ENCODE measurements at places on chromosomes 1 and 21. TPM values are rescaled to one million over a fixed set of nuclear protein-coding genes. Genes with fewer than 3 reads are reported as not detected.

The HCRTR1 gene
- 3.2 TPM for total RNA-seq

The CYP4Z1 gene
- 2.5 TPM for total RNA-seq

The XPR1 gene
- 38.0 TPM for total RNA-seq

The CELA3A gene
- total RNA-seq = not detected

The PRR9 gene
- not detected for total RNA-seq

The ITLN2 gene
- total RNA-seq = 0.17 TPM

The GBP5 gene
- 0.50 TPM for total RNA-seq

The OR2AK2 gene
- 1.1 TPM for total RNA-seq

The TMCO1 gene
- 147 TPM for total RNA-seq

The BLACAT1 gene
- total RNA-seq = 0.44 TPM

The BGLAP gene
- total RNA-seq = 1.5 TPM

The ECM1 gene
- total RNA-seq = 9.2 TPM

The KAZN gene
- total RNA-seq = 17.8 TPM

The TSPAN1 gene
- total RNA-seq = 0.28 TPM

The IL12RB2 gene
- total RNA-seq = 2.5 TPM

The GNAT2 gene
- not detected for total RNA-seq

The RHBG gene
- not detected for total RNA-seq

The TLR5 gene
- total RNA-seq = 3.0 TPM

The GJB3 gene
- not detected for total RNA-seq

The CATSPERE gene
- 3.1 TPM for total RNA-seq

The FCRL4 gene
- not detected for total RNA-seq

The RNF187 gene
- 74.6 TPM for total RNA-seq

The KANK4 gene
- 22.9 TPM for total RNA-seq

The FAM72D gene
- total RNA-seq = 1.6 TPM

The CD2 gene
- not detected for total RNA-seq

The FCRL1 gene
- total RNA-seq = 2.1 TPM

The FHAD1 gene
- 3.1 TPM for total RNA-seq

The NUF2 gene
- 13.1 TPM for total RNA-seq

The CDA gene
- total RNA-seq = 1.8 TPM

The FNBP1L gene
- 85.5 TPM for total RNA-seq

The TESK2 gene
- 5.4 TPM for total RNA-seq

The DYNLT5 gene
- total RNA-seq = 25.4 TPM

The SLC44A3 gene
- 8.3 TPM for total RNA-seq

The SYT2 gene
- 59.2 TPM for total RNA-seq

The NUP210L gene
- total RNA-seq = 0.11 TPM

The WNT3A gene
- 0.06 TPM for total RNA-seq

The NBPF4 gene
- total RNA-seq = 0.10 TPM

The ZFP69 gene
- total RNA-seq = 7.8 TPM

The MAN1C1 gene
- total RNA-seq = 46.3 TPM

The KIF2C gene
- 10.8 TPM for total RNA-seq

The MSH4 gene
- total RNA-seq = 0.79 TPM

The STYXL2 gene
- 0.94 TPM for total RNA-seq

The ESPN gene
- total RNA-seq = 0.66 TPM

The TRIM46 gene
- total RNA-seq = 6.8 TPM

The RXRG gene
- total RNA-seq = 9.0 TPM

The APCS gene
- not detected for total RNA-seq

The VSIG8 gene
- total RNA-seq = 0.22 TPM

The PDC gene
- total RNA-seq = not detected

The TAS1R1 gene
- total RNA-seq = 0.40 TPM

The LRRC71 gene
- 4.5 TPM for total RNA-seq

The GSTM1 gene
- total RNA-seq = not detected

The SMCP gene
- total RNA-seq = not detected

Data from spinal cord (tissue), 10 donors.